ENCODE measurements at places on chromosomes 1 and 21.

- DNase-seq = no peak
Observed at GRCh38 chr1:30746212-30747032, 11.2 kb downstream of the LAPTM5 start.

GRCh38 chr1:9606948-9607347 lies 18.2 kb downstream of the TMEM201 start:
- no peak for DNase-seq

GRCh38 chr1:155801149-155801548 lies 55.9 kb downstream of the GON4L start:
- DNase-seq = peak; percentile 51

DNA sequence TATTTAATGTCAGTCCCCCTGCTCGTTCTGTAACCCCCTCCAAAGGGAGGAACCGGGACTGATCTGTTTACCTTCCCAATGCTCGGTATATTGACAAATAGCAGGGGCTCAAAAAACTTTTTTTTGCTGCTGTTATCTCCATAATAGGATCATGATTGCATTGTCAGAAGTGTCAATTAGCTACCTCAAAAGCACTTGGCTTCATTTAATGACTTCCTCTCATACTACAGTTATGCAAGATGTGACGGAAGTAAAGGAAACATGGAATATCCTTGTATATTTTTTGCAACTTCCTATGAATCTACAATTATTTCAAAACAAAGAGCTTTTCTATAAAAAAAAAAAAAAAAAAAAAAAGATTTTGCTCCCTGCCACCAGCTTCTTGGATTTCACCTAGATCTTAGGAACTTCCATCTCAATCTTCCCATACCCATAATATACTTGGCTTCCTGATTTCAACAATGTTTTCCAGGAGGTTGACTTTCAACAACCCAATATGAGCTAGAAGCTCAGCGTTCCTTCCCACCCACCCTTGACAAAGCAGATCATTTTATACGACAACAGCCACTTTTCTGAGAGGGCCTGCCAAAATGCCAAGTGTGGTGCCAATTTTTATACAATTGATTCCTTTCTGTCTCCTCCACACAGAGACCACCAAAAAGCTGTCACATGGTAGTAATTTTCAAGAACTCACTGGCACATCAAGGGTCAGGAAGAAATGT lies 71.7 kb downstream of the SETD4 start:
- DNase-seq = no peak

GRCh38 chr1:201299968-201300367 lies 16.7 kb downstream of the PKP1 start:
- peak; percentile 97 for DNase-seq

DNA sequence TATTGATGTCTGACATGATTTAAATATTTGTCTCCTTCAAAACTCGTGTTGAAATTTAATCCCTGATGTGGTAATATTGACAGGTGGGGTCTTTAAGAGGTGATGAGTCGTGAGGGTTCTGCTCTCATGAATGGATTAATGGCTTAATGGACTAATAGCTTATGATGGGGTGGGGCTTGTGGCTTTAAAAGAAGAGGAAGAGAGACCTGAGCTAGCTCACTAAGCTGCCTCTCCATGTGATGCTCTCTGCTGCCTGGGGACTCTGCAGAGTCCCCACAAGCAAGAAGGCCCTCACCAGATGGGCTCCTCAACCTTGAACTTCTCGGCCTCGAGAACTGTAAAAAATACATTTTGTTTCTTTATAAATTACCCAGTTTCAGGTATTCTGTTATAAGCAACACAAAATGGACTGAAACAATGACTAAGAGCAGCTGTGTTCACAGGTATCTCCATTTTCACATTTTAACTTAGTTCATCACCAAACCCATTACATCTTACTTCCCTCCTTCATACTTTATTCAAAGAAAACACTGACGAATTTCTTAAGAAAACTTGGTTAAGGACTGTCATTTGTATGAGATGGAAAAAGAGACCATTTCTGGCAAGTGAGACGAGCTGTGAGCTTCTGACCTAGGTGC lies 12.1 kb upstream of the AIM2 start:
- no peak for DNase-seq

Measured in epithelial cell of esophagus (primary cell).